Cardiac fibroblast (primary cell): ENCODE measurements at places on chromosomes 1 and 21.

DNA sequence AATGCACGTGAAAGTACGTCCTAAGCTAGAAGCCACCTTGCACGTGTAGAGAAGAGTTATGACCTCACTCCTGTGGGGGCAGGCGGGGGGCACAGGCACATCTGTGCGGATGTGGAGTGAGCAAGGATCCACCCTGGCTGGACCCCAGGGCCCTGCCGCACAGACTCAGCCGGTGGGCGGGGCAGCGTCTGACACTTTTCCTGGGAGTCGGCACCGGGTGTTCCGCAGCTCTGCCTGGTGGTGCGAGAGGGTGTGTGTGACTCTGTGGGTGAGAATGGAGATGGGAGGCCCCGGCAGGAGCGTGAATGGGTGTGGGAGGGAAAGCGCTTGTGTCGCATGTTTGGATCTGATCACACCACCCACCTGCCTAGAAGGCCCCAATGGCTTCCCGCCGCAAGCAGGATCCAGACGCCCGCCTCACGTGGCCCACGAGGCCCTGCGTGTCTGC, 29.5 kb downstream of the RAP1GAP start:
- DNase-seq, result peak; percentile 10

- no peak for DNase-seq
These were observed 272.6 kb downstream of the MATN1 start for GRCh38 chr1:30450818-30451233.

DNA sequence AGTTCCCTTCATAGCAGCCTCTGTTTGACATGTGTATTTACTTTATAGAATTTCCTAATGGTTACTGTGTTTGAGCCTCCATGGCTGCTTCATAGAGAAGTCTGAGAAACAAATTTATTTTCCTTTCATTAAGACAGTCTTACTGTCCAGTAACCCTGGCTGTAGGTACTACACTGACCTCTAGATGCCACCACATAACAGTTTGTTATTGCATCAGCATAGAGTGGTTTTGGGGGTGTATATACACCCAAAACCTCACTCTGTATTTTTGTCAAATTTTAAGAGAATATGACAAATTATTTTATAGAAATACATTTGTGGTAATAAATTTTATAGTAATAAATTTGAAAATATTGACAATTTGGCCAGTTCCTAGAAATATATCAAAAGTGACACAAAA, 57.3 kb downstream of the OBSCN start:
- peak; percentile 45 for DNase-seq

GRCh38 chr1:118032883-118033282, 103.3 kb downstream of the WDR3 start:
- DNase-seq, result no peak

DNA sequence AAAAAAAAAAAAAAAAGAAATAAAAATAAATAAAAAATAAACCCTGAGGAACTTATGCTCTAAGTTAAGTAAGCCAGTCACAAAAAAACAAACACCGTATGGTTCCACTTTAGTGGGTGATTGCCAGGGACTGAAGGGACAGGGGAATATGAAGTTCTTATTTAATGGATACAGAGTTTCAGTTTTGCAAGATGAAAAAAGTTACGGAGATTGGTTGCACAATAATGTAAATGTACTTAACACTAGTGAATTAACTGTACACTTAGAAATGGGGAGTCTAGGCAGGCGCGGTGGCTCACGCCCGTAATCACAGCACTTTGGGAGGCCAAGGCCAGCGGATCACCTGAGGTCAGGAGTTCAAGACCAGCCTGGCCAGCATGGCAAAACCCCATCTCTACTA, 111.4 kb downstream of the ASH1L start:
- DNase-seq, result no peak

- no peak for DNase-seq
These were observed 160.1 kb upstream of the NFIA start for GRCh38 chr1:60922304-60922703.

DNA sequence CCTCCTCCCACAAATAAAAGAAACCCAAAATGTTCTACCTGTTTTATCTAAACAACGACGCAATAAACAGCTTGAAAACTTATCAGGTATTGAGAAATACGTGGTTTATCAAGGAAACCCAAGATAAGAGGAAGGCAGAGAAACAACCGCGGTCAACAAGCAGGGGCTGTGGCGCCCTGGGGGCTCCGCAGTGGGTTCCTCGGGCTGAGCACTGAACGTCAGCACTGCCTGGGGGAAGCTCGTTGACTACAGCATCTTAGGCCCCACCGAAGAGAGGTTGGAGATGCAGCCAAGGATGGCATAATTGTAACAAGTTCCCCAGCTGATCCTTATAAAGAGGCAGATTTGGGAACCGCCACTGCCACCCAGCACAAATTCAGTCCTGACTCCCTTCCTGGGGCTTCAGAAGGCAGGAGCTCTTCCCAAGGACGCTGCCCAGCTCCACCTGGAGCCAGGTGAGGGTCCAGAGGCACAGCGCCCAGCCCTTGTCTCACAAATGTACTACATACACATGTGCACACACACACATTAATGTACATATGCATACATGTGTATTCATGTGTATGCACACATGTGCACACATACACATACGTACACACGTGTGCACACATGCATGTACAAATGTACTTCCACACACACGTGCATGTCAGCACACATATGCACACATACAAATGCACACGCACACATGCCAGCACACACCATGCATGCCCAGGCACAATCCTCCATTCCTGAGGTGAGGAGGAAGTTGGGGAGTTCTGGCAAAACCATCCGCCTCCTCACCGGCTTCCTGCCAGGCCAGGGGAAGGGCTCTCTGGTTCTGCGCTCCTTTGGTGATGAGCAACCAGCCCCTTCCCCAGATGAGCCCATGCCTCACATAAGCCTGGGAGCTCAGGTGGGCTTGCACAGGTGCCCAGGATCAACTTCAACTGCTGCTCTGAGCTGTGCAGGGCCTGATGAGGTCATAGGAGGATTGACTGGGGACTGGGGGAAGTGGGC, 251.1 kb downstream of the NPHP4 start:
- no peak for DNase-seq

- peak; percentile 92 for DNase-seq
These were observed 9.4 kb downstream of the EPHA2 start for GRCh38 chr1:16146279-16147155.

DNA sequence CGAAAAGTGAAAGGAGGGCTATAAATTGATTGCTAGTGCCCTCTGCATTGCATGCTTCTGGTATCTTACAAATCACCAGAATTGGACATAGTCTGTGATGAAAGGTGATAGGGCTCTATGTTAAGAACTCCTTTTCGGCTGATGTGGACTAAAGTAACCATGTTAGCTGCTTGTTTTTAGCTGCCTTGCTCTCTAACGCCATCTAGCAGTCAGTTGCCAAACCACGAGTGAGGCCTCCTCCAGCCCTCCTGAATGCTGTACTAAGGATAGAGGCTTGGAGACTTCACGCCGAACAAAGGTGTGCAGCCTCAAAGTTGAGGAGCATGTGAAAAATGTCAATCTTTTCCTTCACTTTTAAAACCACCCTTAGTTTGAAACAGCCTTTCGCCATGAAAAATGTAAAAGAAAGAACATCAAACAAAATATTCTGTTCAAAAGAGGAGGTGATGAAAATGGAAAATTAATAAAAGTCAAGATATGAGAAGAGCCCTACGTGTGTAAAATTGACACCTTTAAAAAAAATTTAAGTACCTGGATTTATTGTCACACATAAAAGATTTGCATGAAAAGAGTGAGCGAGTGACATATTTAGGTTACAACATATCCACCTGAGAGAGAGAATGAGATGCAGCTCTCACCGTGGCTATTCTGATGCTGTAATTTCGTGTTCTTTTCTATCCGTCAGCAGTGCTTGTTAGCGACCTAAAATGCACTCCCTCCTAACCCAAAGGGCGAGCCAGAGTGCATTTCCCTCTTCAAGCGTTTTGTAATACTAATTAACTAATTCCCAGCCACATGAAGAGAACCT, 8.1 kb downstream of the LRRC53 start:
- peak; percentile 45 for DNase-seq

DNA sequence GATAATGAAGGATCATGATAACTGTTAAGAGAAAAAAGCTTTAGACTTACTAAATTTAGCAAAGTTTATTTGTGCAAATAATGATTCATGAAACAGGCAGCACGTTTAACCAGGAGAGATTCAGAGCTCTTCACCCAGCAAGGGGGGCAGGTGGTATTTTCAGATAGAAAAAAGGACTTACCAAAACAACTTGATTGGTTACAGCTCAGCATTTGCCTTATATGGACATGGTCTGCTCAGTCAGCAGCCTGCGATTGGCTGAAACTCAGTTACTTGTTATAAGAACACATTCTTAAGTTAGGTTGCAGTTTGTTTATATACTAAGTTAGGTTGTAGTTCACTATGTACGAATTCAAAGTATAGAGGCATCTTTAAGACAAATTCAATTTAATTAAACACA, 165.6 kb downstream of the DUSP10 start:
- peak; percentile 11 for DNase-seq

DNA sequence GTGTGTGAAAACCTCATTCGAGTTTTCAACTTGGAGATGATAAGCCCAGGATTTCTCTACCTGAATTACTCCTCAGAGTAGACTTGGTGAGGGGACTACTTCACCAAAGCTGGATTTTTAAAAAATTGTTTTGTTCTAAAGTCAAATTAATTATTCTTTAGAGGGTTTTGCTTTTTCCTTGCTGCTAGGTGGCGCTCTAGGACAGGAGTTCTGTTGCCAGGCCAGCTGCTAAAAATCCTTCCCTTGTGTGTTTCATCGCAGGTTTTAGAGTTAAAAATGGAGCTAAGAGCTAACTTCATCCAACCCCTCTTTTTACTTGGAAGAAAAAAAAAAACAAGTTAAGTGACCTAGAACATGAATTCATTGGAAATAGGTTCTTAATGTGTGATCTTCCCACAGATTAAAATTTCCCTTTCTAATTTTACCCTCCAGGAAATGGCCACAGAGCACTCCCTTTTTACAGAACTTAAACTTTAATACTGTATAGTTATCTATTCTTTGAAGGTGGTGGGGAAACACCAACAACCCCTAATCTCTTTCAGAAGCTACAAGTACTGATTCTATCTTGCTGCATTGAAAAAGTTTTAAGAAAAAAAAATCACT, 36.7 kb upstream of the FAM163A start:
- peak; percentile 80 for DNase-seq

- DNase-seq, result peak; percentile 30
These were observed 27.3 kb downstream of the CDCP2 start for GRCh38 chr1:54125386-54126070.

- peak; percentile 71 for DNase-seq
These were observed 12.0 kb upstream of the SYT14 start for GRCh38 chr1:209926045-209926444.

DNA sequence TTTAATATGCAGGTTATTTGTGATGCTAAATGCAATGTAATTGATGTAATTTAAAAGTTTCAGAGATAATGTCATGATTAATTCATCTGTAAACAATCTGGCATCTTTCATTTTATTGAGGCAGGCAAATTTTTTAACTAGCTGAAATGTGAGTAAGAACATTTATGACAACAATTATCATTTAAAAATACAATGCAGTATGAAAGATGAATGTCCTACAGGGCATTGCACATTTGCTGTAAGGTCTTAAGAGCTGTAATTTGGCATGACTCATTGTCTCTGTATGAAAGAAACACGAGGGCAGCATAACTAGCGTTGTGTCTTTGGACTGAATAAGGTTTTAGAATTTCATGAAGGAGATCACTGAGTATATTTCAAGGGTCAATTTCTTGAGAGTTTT, 642.8 kb downstream of the PLA2G4A start:
- DNase-seq, result peak; percentile 11

- no peak for DNase-seq
These were observed 58.6 kb downstream of the H3-3A start for GRCh38 chr1:226121049-226121586.

- no peak for DNase-seq
These were observed 121.0 kb upstream of the TSPAN2 start for GRCh38 chr1:115210302-115210711.

GRCh38 chr1:15337656-15338402, 71.9 kb upstream of the EFHD2 start:
- DNase-seq, result peak; percentile 62

DNA sequence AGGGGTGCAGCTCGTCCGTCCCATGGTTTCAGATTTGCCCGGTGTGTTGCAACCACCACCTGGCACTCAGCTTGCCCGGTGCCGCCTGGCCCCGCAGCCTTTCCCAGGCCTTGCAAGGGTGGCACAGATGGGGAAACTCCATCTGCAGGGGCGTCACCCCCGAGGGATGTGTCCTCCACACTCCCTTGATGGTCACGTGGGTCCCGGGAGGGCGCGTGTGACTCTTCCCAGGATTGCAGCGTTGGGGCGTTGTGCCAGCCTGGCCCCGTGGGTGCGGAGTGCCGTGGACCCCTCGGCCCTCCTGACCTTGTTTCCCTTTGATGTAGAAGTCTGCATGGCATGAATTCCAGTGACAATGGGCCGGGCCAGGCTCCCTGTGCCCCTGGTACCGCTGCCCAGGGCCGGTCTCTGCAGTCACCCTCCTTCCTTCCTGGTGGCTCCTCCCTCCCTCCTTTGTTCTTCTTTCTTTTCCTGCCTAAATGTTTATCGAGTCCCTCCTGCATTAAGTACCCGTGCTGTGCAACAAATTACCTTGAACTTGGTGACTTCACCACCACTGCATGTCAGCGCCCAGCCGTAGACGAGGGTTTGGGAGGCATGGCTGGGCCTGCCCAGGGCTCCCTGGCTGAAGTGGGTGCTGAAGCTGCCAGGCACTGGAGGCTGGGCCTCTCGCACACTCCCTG, 22.9 kb downstream of the RRP1 start:
- no peak for DNase-seq

- peak; percentile 33 for DNase-seq
These were observed 35.8 kb downstream of the WNT4 start for GRCh38 chr1:22107126-22107525.

GRCh38 chr1:40886318-40887011, 24.3 kb upstream of the CITED4 start:
- no peak for DNase-seq
